ENCODE measurements at places on chromosomes 1 and 21. TPM values are rescaled to one million over a fixed set of nuclear protein-coding genes. Genes with fewer than 3 reads are reported as not detected.

The PGLYRP4 gene
- not detected for polyA plus RNA-seq

The DNASE2B gene
- not detected for polyA plus RNA-seq

The ADAM30 gene
- polyA plus RNA-seq, result not detected

The LHX8 gene
- not detected for polyA plus RNA-seq

The OR2T11 gene
- not detected for polyA plus RNA-seq

The PLEKHN1 gene
- polyA plus RNA-seq, result 0.13 TPM

The ADGRB2 gene
- 11.4 TPM for polyA plus RNA-seq
